ENCODE measurements at places on chromosomes 5 and 9.

- DNase-seq = no peak
Measured at GRCh38 chr5:175748650-175749049, 90.8 kb downstream of the HRH2 start.

GRCh38 chr5:139757727-139758509 is 37.7 kb upstream of the PSD2 start:
- no peak for DNase-seq

DNA sequence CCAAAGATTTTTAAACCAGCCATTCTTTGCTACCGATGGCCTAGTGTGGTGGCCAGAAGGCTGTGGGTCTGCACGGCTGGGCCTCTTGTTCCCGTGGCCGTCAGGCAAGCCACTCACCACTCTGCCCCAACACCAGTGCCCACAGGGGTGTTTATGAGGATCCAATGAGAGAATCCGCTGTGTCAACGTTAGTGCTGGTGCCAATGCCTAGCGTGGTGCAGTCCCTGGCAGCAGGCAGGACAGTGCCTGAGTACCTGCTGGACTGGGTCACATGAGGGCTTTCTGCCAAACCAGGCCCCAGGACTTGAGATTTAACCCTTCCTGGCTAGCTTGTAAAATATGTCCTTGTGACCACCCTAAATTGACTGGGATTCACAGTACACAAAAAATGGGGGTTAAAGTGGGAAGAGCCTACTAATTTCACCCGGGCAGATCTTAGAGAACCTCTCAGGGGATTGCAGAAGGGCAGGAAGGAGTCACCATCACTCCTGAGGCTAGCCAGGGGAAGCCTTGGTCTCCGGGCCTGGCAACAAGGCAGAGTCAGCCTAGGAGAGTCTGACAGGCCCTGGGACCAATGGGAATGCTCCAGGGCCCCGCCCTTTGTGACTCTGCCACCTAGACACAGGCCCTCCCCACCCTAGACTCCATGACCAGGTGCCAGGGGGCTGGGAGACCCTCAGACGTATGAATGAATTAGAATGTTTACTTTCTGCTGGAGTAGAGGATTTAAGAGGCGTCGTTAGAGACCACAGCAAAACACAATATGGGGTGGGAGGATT is 63.2 kb upstream of the FSTL4 start:
- DNase-seq = no peak

- no peak for DNase-seq
Measured at GRCh38 chr5:11684607-11685006, 219.6 kb downstream of the CTNND2 start.

- no peak for DNase-seq
Measured at GRCh38 chr5:74042959-74043358, 417.0 kb downstream of the ARHGEF28 start.

DNA sequence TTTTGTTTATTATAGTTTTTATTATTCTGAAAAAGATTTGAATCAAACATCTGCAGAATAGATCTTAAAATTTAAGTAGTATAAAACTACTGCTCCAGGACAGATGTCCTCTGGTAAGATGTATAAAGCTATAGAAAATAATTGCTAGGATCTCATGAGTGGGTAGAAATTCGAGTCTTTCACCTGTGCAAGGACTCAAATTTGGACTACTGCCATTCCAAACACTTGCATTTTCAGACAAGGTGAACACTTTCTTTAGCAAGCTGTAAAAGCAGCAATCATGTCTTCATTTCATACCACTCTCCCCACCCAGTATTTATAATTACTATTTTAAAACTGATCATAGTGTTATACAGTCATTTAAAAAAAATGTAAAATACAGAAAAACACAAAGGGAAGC is 20.7 kb downstream of the SKP2 start:
- DNase-seq = no peak

- no peak for DNase-seq
Measured at GRCh38 chr9:78614892-78615291, 318.0 kb downstream of the PSAT1 start.

GRCh38 chr9:2093920-2094597 is 78.9 kb downstream of the SMARCA2 start:
- no peak for DNase-seq

Data from activated naive CD4-positive, alpha-beta T cell treated with anti-CD3 and anti-CD28 coated beads, Interleukin-2, amount 50 U/mL, for 16 hours (primary cell).